Stimulated activated CD4-positive, alpha-beta T cell treated with anti-CD3 and anti-CD28 coated beads, Interleukin-2, amount 100 ng/mL, for 4 hours (primary cell): ENCODE measurements at places on chromosomes 1 and 21.

- DNase-seq: no peak
Measured at GRCh38 chr1:2061065-2061778, 11.0 kb downstream of the PRKCZ start.

DNA sequence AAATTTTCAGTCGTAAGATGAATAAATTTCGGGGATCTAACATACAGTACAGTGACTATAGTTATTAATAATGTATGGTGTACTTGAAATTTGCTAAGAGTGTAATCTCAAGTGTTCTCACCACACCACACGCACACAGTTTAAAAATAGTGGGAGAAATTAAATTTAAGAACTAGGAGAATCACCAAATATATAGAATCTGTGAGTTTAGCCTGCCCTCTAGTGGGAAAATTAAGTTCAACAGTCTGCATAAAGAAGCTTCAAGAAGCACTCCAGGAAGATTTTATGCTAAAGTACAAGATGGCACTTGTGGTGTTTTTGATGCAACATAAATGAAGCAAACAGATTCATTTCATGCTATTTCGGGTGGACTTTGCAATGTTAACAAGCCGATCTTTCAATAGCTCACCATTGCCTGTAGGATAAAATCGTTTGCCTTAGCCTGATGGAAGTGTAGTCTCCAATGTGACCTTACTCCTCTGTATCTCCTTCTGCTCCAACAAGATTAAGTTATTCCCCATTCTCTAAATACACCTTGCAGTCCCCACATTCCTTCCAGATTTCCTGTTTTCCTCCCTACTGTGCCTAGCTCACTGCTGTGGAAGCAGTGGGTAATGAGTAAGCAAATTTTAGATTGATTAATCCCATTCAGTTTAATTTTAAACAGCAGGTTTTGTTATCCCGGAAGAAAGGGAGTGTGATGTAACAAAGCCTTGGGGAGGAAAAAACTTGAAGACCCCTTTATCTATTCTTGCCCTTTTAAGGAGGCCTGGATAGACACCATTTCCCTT, 8.7 kb upstream of the PIK3C2B start:
- DNase-seq: no peak

- no peak for DNase-seq
Measured at GRCh38 chr1:200473698-200474371, 64.0 kb upstream of the ZNF281 start.

- no peak for DNase-seq
Measured at GRCh38 chr1:16973215-16973614, 7.2 kb downstream of the MFAP2 start.

DNA sequence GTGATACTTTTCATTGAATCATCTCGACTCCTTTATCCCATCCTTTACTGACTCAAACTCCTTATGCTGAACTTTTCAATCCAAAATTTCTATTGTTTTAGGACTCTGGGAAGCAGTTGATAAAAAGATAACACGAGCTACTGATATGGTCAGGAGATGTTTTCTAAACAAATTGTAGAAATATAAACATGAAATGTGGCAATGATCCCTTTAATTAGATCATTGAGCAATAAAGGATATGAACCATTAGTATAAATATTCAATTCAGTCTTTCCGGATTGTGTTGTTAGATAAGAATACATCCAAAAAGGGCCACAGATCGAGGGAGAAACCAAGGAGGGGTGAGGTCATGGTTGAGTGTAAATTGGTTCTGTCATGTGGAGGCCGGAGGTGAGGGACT, 88.4 kb downstream of the NID1 start:
- DNase-seq: no peak

DNA sequence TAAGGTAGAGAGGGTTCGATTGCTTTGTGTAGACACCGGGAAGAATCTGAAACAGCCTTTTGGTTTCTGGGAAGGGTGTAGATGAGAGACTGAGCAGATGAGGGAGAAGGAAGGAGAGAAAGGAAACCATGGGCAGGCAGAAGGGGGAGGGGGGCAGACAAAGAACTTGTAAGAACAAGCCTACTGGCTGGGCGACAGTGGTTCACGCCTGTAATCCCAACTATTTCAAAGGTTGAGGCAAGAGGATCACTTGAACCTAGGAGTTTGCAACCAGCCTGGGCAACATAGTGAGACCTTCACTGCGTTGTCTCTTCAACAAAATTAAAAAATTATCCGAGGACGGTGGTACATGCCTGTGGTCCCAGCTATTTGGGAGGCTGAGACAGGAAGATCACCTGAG, 106.2 kb downstream of the TM2D1 start:
- DNase-seq: no peak
